Esophagus squamous epithelium (tissue), 5 donors: ENCODE measurements at places on chromosomes 13 and 19.

DNA sequence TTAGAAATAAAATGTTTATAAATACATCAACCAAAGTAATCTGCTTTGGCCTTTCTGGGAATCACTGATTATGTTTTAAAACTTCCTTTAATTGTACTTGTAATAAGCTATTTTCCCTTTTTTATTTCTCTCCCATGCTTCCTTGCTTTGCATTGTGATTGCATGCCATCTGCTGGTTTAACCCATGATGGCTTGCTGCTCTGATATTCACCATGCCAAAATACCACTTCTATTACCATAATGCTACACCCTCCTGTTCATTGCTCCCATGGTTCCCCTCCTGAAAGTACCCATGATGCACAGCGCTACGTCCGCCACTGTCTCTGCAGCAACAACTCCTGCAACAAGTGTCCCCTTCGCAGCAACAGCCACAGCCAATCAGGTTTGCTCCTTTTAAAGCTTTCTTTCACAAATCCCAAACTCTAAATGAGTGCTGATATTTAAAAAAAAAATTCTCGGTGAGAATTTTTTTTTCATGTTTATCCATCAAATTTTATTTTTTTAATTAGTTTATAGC is 67.7 kb upstream of the RAP2A start:
- DNase-seq, result no peak

DNA sequence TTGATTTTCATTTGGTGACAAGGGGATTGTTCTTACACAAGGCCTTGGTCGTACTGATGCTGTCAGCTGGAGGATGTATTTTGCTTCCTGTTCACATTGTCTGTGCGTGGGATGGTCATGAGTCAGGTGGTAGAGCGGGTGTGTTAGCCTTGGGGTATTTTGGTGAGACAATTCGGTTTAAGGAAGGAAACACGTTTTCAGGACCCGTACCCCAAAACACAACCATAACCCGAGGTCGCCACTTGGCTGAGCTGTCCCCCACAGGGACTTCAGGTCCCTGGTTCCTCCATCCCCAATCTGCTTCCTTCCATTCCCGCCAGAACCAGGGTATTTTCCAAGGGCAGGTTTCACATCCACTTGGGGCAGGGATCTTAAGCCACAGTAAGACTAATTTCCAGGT is 15.0 kb downstream of the MYO9B start:
- DNase-seq, result no peak

- no peak for DNase-seq
These were observed 12.3 kb downstream of the GATAD2A start for GRCh38 chr19:19417628-19418245.

DNA sequence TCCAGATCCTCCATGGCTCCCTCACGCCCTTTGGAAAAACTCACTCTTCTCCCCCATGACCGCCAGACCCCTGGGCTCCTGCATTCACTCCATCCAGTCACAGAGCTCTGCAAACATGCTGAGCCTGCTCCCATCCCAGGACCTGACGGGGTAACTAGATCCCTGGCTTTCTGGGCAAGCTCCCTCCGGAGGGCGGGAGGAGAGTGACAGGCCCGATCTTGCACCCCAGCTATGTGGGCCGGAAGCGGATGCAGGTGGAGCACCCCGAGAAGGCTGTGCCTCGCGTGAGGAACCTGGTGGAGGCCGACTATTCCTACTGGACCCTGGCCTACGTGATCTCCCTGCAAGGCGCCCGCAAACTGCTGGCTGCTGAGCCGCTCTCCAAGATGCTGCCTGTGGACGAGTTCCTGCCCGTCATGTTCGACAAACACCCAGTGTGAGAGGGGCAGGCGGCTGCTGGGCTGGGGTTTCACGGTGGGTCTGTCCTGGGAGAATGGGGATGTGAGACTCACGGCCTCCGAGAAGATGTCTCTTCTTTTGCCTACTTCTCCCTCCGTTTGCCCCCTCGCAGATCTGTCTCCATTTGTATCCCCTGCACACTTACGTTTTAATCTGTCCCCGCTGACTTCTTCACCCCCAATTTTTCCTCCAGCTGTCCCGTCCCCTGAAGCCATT is 25.2 kb downstream of the COLGALT1 start:
- DNase-seq, result no peak

GRCh38 chr13:26262156-26262555 is 8.2 kb downstream of the CDK8 start:
- no peak for DNase-seq

DNA sequence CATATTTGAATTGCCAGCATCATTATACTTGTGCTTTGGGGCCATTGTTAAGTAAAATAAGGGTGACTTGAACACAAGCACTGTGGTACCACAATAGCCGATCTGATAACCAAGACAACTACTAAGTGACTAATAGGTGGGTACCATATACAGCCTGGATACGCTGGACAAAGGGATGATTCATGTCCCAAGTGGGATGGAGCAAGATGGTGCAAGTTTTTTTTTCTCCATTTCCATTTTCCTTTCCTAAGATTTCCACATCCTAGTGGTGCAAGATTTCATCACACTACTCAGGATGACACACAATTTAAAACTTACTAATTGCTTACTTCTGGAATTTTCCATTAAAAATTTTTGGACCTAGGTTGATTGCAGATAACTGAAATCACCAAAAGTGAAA is 15.1 kb downstream of the BRCA2 start:
- no peak for DNase-seq

DNA sequence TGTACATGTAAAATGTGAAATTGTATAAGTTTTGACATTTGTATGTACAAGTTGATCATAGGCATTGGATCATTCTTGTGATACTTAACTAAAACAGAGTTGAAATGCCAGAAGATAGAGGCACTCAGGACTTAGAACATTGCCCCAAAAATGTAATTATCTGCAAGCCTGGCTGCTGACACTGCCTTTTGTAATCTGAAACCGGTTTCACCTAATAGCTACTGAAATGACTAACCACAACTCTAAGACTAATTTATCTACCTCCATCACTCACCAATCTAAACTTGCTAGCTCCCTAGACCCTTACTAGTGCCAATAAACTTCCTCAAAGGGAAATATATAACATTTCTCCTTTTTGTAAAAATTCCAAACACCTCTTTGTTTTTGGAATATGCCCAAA is 2596.2 kb downstream of the PCDH9 start:
- no peak for DNase-seq

GRCh38 chr19:1258707-1259205 is 10.4 kb downstream of the MIDN start:
- no peak for DNase-seq

DNA sequence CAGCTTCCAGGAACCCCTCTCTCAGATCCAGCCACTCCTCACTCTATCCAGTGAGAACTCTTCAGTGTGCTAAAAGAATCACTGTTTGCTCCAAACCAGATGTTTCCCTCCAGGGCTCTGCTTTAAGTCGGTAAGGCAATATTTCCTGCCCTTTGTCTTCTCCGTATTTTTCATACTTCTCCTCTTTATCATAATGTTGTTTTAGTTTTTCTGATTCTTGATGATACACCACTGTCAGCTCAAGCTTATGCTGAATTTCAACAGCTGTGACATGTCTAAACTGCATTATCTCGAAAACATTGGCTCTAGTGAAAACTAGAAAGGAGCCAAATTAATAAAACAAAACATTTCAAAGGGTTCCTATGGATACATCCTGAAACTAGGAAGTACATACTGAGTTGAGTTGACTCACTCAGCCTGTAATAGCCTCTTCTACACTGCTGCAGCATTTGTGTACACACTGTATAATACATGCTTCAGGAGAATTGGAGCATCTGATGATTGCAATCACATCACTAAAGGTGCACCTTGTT is 39.8 kb downstream of the GPR180 start:
- DNase-seq, result no peak

GRCh38 chr13:99087954-99088491 is 110.2 kb upstream of the DOCK9 start:
- DNase-seq, result no peak

- DNase-seq, result no peak
These were observed 7.0 kb downstream of the SERP2 start for GRCh38 chr13:44380404-44381165.

DNA sequence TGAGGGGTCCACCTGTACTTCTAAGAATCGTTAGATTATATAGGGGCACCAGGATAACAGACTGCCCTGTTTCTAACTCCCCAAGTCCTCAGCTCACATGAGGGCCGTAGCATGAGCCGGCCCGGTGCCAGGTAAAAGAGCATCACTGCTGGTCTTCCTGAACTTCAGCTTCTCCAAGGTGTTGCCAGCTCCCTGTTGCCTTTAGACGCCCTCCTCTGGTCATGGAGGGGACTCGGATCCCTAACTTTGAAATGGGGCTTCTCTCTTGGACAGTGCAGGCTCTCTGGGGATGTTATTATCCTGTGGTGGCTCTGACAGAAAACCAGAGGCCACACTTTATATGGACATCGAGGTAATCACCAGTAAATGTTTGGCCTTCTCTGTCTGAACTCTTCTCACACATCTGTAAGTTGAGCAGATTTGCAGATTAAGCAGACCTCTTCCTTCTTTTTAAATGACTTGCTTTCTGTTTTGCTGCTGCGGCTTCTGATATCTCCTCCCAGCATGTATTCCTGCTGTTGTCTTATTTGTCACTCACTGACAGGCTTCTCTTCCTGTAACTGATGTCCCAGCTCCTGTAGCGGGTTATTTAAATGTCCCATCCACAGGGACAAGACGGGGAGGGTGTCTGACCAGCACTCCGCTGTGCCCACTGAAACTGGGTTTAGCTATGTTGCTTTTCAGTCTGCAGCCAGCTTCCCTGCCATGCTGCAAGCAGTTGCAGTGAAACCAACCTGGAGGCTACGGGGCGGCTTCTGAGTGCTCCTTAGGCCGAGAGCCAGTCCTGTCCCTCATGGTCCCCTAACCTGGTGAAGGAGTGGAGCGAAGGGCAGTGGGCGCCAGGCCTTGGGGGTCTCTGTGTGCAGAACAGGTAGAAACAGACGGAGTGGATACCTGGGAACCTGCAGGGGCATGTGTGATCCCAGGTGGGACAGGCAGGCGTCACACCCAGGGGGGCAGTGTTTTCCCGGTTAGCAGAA is 39.2 kb downstream of the TSSK6 start:
- DNase-seq, result no peak

- DNase-seq, result no peak
These were observed at the start of gene CD37 for GRCh38 chr19:49335071-49335783. Gene CD37, plus strand, starts transcription at chr19:49335406. Its CDS starts 135 bp downstream, at chr19:49335541.

DNA sequence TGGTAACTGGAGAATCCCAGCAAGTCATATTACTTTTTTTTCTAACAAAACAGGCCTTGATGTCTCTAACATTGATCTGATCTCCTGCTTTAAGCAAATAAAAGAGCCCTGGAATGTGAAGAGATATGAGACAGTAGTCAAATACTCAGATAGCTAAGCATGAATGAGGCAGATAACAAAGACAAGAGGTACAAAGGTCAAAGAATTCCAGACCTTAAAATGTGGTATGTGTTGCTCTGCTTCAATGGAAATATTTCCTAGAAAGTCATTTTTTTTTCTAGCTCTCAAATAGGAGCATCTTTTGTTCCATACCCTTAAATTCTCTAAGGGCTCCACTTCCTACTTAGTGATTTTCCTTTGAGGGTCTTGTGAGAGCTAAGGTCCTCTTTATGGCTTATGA is 54.6 kb downstream of the ZNF254 start:
- DNase-seq, result no peak

GRCh38 chr13:114128624-114129522 is 3.5 kb downstream of the RASA3 start:
- DNase-seq, result peak; percentile 49

DNA sequence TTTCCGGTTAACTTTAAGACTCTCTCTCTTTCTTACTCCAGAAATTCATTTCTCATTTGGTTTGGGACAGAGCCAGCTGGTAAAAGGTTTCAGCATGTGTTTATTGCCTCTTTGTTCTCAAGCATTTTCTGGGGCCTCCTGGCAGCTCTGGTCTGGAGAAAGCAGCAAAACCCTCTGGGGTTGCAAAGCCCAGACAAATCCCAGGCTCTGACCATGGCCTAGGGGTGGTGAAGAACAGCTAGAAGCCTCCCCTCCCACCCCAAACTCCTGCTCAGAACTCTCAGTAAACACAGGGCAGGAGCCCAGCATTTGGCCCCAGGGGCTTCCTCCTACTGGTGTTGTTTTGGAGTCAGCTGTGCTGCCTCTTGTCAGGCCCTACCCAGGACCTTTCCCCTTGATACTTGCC is 124.2 kb upstream of the SERP2 start:
- DNase-seq, result no peak

GRCh38 chr13:36344886-36345437 is 1.2 kb downstream of the SPART start:
- DNase-seq, result no peak

- no peak for DNase-seq
These were observed 7.6 kb downstream of the KANK3 start for GRCh38 chr19:8335343-8336071.

- DNase-seq, result no peak
These were observed 80.1 kb downstream of the DCLK1 start for GRCh38 chr13:36051082-36051481.

- no peak for DNase-seq
These were observed 466.3 kb downstream of the COG6 start for GRCh38 chr13:40121722-40122121.

DNA sequence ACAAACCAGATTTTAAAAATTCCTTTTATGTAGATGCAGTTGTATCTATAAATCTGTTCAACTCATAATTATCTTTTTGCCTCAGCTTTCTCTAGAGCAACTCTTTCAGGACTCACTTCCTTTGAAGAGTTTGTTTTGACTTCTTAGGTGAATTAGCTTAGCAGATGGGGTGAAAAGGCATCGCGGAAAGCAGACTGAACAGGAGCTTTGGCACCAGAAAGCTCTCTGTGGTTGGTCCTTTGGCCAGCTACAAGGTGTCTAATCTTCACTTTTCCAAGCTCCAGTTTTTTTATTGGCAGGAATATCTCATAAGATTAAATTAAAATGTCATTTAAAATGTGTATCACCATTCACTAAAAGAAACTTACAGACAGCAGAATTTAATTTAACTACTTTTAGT is 60.6 kb upstream of the KLF12 start:
- no peak for DNase-seq

- no peak for DNase-seq
These were observed 24.3 kb downstream of the C13orf46 start for GRCh38 chr13:113949546-113949945.

- DNase-seq, result no peak
These were observed 29.8 kb upstream of the TM9SF2 start for GRCh38 chr13:99471221-99472121.

- DNase-seq, result no peak
These were observed 556.8 kb upstream of the SLITRK1 start for GRCh38 chr13:84439108-84439507.

- DNase-seq, result no peak
These were observed 4.1 kb downstream of the ATP11A start for GRCh38 chr13:112693831-112694497.

- DNase-seq, result no peak
These were observed 284.6 kb downstream of the DNAJC15 start for GRCh38 chr13:43307921-43308433.

DNA sequence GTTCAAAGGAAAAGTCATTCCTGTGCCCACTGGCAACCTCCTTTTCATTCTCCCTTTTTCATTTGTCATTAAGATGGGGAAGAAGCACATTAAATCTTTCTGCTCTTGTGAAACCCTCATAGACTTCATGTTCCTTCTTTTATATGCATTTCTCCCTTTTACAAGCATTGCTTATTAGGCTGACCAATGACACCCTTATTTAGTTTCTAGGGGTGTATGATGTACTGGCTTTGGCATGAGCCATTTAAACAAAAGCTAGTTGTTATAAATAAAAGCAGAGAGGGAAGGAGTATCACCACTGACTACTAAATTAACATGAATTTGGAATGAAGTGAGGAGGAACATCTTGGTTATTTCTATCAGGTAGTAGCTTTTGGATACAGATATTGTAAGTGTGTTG is 68.2 kb upstream of the PCDH9 start:
- no peak for DNase-seq

GRCh38 chr19:17246681-17247425 is 1.1 kb upstream of the NR2F6 start:
- no peak for DNase-seq
